Endothelial cell (in vitro differentiated cells): ENCODE measurements at places on chromosomes 7 and 10.

DNA sequence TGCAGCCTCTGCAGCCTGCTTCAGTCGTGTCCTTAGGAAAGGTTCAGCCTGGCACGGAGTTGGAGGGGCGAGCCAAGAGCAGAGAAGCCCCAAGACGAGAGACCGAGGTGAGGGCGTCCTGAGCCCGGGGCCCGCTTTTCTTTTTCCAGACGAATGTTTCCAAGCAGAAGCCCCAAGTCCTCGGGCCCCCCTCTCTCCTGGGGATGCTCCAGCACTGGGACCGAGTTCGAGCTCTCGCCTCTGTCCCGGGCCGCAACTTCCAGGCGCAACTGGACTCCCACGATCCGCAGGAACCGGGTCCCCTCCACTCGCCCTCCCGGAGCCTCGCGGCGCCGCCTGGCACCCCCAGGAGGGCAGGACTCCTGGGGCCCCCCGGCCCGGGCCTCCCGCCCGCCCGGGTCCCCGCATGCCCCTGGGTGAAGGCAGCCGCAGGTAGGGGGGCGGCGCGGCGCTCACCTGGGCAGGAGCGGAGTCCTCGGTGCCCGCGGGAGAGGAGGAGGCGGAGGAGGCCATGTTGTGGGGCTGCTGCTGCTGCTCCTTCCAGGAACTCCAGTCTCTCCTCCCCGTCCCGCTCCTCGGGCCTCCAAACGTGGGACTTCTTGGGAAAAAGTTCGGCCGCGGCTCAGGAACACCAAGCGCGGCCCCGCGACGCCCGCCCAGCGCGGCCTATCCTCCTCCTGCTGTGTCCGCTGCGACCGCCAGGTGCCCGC lies 45.3 kb upstream of the CDK1 start:
- peak; percentile 64 for DNase-seq

GRCh38 chr7:98387544-98388226 lies 13.2 kb downstream of the BAIAP2L1 start:
- DNase-seq, result no peak

GRCh38 chr10:84204122-84204521 lies 9.8 kb downstream of the CDHR1 start:
- no peak for DNase-seq

GRCh38 chr7:81925530-81925929 lies 155.7 kb upstream of the HGF start:
- DNase-seq, result no peak

GRCh38 chr7:87926581-87927461 lies 7.2 kb upstream of the ADAM22 start:
- DNase-seq, result no peak

GRCh38 chr10:129621062-129621461 lies 154.0 kb downstream of the MGMT start:
- no peak for DNase-seq

DNA sequence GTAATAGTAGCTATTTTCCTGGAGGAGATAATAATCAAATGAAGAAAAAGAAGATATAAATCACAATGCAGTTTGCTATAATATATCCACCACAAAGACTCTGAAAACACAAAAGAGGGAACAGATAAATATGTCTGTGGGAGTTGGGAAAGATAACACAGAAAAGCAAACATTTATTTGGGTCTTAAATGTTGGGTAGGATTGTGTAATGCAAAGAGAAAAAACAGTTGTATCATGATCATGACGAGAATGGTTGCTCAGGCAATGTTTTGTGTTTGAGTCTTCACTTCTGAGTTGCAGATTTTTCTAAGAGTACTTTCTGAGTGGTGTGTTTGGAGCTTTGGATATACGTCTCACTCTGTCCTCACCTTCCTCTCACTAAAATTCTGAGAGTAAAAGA lies 437.5 kb downstream of the TFEC start:
- DNase-seq, result no peak

GRCh38 chr10:120953897-120954296 lies 102.7 kb downstream of the WDR11 start:
- DNase-seq, result no peak

- no peak for DNase-seq
These were observed 309.0 kb upstream of the IMMP2L start for GRCh38 chr7:111871283-111871682.

DNA sequence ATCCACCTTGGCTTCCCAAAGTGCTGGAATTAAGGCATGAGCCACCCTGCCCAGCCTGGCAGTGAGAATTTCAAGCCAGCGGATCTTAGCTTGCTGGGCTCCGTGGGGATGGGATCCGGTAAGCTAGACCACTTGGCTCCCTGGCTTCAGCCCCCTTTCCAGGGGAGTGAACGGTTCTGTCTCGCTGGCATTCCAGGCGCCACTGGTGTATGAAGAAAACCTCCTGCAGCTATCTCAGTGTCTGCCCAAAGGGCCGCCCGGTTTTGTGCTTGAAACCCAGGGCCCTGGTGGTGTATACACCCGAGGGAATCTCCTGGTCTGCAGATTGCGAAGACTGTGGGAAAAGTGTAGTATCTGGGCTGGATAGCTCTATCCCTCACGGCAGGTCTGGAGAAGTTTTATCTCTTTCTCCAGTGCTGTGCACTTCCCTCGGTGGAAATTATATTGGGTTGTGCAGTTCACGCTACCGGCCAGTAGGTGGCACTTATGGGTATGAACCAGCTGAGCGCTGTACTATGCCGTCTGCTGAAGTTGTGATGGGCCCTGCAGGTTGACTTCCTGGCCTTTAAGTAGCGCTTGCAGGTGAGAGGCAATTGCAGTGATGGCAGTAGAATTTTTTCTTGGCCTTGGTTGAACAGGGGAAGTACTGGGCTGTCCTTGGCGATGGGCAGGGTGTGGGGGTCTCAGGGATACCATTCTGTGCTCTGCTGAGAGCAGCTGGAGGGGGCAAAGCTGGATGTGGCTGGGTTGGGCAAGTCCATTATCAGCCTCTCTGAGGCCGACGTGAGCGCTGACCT lies 138.0 kb upstream of the MTPN start:
- peak; percentile 69 for DNase-seq

DNA sequence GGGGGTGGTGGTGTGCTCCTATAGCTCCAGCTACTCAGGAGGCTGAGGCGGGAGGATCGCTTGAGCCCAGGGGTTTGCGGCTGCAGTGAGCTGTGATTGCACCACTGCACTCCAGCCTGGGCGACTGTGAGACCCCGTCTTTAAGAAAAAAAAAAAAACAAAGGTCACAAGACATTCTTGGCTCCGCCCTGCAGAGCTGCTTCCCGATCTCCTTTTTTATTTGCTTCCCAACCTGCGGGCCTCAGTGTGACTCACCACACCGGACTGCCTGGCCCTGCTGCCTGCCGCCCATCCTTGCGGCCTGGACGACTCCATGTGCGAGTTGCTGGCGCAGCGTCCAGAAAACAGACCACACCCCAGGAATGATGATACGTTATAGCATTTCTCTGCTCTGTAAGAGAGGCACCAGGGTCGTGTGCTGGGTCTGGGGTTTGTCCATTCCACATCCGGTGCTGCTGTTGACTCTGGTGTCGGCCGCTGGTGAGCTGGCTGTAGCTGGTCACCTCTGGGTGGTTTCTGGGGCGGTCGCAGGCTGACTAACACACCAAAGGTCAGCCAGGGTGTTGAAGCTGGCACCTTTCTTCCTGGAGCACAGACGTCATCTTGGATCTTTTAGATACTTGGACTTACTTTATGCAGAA lies 123.6 kb downstream of the TCF7L2 start:
- DNase-seq, result no peak

DNA sequence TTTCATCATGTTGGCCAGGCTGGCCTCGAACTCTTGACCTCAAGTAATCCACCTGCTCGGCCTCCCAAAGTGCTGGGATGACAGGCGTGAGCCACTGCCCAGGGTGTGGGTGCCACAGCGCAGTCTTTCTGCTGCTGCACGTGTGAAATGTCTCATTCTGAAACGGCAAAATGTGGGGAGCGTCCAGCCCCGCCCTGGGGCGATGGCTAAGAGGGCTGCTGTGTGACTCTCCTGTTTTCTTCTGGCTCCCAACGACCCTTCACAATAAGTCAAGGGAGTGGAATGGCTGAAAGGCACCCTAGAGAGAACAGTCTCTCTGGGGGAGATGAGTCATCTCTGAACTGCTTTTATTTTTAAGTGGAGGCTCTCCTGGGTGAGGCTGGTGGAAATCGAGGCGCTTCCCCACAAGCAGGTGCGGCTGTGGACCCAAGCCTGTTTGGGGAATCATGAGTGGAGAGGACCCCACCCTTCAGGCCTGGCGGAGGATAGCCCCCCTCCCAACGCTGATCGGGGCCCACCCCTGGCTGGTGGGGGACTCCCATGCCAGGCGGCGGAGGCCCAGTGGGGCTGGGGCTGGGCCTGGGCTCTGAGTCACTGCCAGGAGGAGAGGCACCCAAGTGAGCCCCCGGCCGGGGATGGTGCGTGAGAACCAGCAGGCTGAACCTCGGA lies 18.0 kb downstream of the ADAP1 start:
- DNase-seq, result no peak

DNA sequence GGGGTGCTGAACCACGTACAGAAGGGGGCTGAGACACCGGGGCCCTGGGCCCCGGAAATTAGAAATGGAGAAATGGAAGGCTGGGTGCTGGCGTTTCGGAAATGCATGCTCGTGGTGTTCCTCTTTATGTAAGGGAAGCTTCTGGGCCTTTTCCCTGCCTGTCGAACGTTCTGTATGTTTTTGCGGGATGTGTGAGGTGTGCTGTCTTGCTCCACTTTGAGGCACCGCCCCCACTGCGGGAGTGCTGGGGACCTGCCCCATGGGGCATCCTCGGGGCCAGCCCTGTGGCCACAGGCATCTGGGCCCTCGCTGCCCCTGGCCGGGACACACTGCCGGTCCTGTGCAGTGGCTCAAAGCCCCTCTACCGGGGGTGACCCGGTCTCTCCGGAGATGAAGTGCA lies 1.7 kb upstream of the VENTX start:
- no peak for DNase-seq

DNA sequence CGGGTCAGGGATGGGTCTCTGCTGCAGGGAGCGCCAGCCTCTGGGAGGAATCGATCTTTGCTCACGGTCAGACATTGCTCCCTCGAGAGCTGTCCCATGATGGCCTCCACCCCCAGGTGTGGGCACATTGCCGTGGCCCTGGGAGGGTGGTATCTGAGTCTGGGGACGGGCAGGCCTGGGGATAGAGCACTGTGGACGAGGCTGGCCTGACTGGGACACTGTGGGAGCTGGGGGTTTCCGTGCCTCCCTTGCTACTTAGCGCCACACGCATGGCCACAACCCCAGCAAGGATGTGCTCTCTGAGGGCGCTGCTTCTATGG lies 55.7 kb downstream of the JAKMIP3 start:
- no peak for DNase-seq

GRCh38 chr10:70227548-70228320 lies 5.5 kb downstream of the PPA1 start:
- DNase-seq, result no peak

- no peak for DNase-seq
These were observed 108.3 kb downstream of the EGFR start for GRCh38 chr7:55127135-55127551.

DNA sequence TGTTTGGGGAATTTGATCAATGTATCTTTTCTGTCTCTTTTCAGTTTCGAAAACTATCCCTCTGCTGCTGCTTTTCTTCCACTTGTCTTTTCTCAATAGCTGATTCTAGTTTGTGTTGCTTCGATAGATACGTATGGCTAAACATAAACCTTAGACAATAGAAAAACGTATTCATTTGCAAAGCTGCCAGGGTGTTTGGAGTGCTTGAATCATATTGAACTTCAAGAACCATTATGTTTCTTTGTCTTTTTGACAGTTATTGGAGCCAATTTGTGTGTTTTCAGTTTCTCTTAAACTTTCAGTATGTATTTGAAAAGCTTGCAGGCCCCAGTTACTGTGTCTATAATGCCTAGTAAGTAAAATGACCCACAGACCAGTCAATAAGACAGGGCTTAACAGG lies 25.1 kb downstream of the NRF1 start:
- DNase-seq, result no peak

- peak; percentile 20 for DNase-seq
These were observed 170.0 kb downstream of the PRKCQ start for GRCh38 chr10:6409971-6410643.

- no peak for DNase-seq
These were observed 31.0 kb upstream of the STARD3NL start for GRCh38 chr7:38147005-38147404.

DNA sequence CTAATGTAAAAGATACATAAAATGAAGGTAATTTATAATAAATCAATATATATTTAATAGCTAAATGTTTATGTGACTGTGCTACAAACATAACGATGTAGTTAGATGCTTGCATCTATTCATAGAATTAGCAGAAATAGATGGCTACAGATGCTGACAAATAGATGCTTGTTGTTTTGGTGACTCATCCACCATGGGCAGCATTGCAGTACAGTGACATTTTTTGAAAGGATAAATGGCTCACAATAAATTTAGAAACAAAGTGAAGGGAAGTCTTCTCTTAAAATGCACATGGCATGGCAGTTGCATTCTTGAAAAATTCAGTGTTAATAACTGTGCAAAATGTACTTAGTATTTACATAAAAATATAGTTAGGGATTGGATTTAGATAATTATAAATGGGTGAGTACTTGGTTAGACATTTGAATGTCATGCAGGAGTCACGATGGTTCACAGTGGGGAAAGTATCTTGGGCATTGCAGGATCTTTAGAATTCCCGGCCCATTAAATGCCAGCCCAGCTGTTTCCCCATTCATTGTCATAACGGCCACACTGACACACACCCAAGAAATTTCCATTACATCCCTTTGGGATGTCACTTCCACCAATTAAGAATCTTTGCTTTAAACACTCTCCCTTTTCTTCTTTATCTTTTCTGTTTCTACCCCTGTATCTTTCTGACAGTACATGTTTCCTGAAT lies 564.1 kb downstream of the ATRNL1 start:
- no peak for DNase-seq
